ENCODE measurements at places on chromosomes 5 and 9.
A peak's percentile ranks its signal among the peaks of the same experiment; 100 is the strongest.

- no peak for DNase-seq
Observed at GRCh38 chr5:32018476-32019436, 155.4 kb downstream of the GOLPH3 start.

DNA sequence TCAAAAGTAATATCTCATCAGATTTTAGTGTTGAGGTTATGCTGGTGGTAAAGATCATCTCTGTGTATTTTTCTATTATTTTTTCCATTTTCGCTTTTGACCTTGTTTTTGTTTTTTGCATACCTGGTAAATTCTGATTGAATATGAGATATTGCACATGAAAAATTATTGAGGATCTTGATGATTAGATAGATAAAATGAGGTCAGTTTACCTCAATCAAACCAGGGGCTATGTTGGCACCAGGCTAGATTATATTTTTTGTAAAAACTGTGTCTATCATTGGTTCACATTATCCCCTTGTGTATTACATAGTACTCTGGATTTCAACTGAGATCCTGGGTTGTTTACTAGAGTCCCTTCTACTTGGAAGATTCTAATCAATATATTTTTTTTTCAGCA, 774.9 kb upstream of the ZNF608 start:
- DNase-seq = no peak

GRCh38 chr9:91207729-91208418, 153.8 kb downstream of the AUH start:
- peak; percentile 48 for DNase-seq

DNA sequence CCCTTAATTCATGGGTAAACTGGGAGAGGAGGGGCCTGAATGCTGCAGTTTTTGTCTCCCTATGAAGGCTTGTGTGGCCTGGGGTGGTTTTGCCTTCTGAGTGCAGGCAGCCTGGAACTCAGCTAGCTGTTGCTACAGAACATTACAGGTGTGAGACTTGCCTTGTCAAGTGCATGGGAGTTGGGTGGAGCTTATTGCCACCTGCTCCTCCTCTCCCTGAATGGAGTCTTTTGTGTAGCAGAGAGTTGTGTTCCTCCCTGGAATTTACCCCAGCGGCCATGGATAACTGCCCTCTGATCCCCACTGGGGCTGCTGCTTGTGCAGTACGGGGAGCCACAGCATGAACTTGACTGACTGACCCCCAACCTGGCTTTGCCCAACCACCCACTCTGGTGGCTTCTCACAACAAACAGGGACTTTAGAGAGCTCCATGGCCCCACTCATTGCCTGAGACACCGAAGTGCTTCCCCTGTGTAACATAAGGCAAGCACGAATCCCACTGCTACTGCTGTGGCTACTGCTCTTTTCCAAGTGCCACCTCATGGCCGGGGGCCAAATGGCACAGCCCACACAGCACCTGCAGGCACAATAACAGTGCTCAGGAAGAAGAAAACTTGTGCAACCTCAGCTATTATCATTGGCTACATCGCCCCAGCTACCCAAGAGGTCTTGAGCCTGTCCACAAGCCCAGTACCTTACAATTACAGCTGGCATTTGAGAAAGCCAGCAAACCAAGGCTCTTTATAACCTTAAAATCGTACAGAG, 942.9 kb downstream of the CDH18 start:
- DNase-seq = no peak

DNA sequence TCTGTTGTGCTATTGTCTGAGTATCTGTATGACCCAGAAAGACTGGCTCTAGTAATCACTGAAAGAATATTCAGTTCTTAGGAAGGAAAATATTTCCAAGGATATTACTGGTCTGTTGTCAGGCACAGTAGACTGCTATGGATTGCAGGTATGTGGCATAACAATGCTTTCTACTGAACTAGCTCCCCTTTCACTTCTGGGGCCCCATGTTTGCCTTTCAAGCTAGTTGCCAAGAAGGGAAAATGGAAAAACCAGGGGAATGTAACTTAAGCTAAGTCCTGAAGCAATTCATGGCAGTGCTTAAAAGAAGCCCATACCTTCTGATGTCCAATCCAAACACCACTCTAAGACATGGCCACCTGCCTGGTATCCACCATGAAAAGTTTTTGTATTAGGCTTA, 375.7 kb downstream of the GLIS3 start:
- DNase-seq = no peak

DNA sequence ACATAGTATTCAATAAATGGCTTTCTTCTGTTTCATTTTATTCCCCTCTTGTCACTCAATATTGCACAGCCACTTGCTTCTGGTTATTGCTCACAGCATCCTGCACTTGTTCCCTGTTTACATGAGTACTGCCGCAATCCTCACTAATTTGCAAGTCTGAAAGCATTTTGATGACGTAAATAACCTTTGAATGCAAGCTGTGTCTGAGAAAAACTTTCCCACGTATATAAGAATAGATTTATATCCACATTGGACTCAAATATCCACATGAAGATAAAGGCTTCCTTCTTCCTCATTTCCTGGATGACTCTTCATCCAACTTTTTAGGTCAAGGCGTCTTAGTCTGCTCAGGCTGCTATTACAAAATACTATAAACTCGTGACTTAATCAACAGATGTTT, 88.2 kb upstream of the DAP start:
- no peak for DNase-seq

Measured in stimulated activated CD4-positive, alpha-beta T cell treated with anti-CD3 and anti-CD28 coated beads, Interleukin-1b, Interleukin-23, amount 100 ng/mL, for 48 hours (primary cell).